HuH-7.5 (cell line): ENCODE measurements at places on chromosomes 1 and 21.

GRCh38 chr21:45886610-45887026 is 95.0 kb upstream of the COL6A1 start:
- DNase-seq: no peak

- no peak for DNase-seq
Observed at GRCh38 chr1:241751524-241751923, 96.5 kb upstream of the EXO1 start.

- no peak for DNase-seq
Observed at GRCh38 chr1:46368791-46369190, 25.3 kb upstream of the FAAH start.

- no peak for DNase-seq
Observed at GRCh38 chr1:209810783-209811182, 4.8 kb upstream of the IRF6 start.

- DNase-seq: no peak
Observed at GRCh38 chr1:205381305-205381704, 24.6 kb upstream of the KLHDC8A start.

GRCh38 chr1:239361403-239361802 is 25.0 kb upstream of the CHRM3 start:
- DNase-seq: no peak

DNA sequence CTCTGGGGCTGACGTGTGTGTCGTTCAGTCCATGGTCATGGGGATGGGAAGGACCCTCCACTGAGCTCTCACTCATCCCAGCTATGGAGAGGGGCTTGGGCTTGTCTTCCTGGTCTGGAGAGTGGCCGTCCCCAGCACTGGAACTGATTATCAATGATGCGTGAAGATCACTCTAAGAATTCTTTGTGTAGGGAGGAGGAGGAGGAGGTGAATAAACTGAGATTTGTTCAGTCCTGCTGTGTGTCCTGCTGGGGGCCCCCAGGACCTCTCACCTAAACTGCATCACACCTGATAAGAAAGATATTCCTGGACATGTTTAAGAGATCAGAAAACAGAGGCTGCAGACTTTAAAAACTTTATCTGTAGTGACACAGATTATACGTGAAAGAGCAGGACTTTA is 21.2 kb downstream of the RHOU start:
- DNase-seq: no peak

- DNase-seq: no peak
Observed at GRCh38 chr1:235639226-235640205, 10.1 kb downstream of the GNG4 start.

DNA sequence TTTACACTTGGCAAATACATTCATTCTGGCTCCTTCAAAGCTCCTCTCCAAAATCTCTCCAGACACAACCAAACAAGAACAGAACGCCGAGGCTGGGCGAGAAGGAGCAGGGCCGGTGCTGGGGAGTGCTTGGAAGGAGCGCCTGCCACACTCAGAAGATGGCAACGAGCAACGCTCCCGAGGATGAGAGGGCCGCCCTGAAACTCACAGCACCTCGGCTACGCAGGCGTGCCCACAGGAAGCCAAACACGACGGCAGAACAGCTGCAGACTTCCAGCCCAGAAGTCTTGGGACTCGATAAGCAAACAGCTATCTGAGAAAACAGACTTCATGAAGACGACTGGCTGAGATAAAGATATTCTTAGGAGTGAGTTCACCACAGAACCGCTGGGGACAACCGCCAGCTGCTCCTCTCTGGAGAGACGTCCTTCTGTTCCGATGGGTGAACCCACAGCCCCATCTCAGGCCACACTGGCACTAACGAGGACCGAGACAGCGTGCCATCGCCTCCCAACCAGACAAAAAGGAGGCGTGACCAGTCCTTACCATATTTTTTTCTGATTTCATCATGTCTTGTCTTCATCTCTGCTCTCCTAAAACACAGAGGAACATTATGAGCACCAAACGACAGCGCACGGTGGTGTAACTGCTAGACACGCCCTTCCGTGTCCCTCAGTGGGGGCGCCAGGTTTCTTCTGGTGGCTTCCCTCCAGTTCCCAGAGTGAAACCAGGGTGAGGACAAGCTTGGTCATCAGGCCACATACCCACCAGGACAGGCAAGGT is 18.6 kb downstream of the PTTG1IP start:
- DNase-seq: no peak

DNA sequence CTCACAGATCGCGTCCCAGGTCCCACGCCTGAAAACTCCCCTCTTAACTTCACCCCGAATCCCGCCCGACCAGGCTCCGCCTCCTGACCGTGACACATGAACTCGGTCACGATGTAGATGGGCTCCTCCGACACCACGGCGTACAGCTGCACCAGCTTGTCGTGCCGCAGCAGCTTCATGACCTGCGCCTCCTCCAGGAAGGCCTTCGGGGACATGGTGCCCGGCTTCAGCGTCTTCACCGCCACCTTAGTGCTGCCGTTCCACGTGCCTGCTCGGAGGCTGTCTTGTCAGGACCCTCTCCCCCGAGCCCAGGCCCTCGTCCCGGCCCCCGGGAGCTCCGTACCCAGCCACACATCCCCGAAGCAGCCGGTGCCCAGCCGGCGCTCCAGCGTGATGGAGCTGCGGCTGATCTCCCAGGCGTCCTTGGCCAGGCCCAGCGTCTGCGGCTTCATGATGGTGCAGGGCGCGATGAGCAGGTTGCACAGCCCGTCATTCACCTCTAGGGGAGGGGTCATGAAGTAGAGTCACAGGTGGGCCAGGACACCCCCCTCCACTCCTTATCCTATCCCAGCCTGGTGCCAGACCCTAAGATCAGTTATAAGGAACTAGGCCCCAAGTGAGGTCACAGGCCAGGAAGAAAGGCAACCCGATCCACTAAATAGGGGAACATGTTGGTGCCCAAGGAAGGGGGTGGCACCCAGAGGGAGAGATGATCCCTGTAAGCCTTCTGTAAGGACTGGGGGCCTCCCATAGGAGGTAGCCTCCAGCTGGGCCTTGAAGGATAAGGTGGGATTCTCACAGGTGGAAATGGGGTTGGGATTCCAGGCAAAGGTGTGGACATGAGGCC is 11.6 kb upstream of the AHDC1 start:
- no peak for DNase-seq

DNA sequence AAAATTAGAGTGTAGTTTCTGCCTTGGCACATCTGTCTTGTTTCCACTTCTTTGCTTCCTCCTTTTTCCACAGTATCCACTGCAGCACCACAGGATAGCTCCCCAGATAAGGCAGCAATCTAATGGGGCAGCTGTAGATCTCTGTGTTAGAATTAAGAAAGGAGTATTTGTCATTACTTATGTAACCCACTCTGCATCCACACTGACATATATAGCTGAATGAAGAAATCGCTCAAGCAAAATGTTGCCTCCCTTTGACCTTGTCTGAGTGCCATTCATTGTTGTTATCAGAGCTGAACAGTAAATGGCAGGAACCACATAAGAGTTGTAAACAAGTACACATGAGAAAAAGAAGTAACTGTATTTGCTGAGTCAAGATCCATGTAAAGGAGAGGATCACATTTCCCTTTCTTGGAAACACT is 45.9 kb upstream of the DPH5 start:
- no peak for DNase-seq

DNA sequence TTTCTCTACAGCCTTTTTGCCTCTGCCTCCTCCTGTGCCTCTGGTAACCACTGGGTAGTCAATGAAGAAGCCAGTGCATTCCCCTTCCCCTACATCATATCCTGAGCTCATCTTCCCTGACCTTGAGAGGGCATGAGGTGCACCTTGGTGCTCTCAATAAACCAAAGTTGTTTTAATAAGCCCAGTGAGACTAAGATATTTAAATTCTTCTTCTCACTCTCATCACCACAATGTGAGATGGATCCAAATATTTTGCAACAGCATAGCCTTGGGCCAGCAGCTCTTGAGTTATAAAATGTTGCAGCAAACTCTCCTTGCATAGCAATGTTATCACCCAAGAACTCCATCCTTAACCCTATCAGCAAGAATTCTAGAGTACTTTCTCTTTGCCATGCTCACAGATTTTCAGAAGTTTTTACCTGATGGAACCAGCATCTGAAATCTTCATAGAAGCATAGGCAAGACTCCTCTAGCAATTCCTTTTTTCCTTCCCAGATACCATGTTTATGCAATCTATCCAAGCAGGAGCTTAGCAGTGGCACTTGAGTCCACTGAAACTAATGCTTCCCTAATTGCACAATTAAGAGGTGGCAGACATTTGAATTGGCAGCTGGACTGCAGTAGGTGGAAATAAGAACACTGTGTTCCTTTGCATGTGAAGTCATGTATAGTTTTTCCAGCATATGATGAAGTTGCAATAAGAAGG is 36.8 kb downstream of the CDC7 start:
- no peak for DNase-seq

- no peak for DNase-seq
Observed at GRCh38 chr1:67441183-67441582, 11.0 kb upstream of the SERBP1 start.

DNA sequence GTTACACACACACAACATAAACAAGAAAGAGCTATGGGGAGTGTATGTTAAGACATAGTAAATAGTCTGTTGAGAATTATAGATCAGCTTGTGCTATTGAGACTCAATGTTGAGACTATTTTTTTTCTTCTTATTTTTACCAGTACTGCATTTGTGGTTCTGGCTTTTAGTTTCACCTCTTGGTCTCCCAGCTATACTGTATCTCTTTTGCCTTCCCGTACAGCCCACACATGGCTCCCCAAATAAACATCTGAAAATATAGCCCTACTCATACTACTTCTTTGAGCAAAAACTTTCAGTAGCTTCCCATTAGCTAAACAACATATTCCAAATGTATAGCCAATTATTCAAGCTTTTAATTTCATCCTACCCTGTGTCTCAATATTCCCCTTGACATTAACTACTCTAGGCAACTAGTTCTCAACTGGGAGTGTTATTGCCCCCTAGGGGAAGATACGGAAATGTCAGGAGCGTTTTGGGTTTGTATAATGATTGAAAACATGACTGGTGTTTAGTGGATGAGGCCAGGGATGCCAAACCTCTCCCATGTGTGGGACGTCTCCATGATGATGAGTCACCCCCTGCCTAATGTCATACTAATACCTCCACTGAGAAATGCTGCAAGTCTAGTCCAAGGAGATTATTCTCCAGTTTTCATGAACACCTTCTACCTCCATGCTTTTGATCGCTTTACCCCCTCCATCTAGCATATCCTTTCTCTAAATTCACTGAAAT is 6.8 kb downstream of the RPE65 start:
- DNase-seq: no peak

DNA sequence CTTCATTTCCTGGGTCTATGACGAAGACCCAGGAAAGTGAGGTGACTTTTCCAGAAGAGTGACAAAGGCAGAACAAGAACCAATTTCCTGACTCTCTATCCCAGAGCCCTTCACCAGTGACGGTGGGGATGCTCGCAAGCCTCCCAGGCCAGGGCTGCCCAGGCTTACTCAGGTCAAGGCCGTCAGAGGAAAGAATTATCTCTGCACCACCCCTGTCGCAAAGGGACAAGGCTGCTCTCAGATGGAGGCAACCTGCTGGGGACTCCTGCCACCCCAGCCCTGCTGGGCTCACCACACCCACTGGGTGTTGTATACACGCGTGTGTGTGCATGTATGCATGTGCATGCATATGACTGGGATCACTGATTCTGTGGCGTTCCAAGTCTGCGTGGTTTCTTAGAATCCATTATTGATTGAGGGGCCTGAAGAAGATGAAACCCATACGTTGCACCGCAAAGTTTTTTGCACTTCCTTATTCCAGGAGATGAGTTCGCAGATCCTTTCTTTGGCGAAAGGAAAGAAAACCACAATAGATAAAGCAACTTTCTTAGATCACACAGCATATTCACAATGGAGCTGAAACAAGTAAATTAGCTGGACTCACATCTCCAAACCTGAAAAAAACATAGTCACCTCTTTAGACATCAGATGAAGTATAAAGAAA is 255.8 kb downstream of the RHOU start:
- no peak for DNase-seq

GRCh38 chr1:214637722-214638458 is 34.9 kb downstream of the CENPF start:
- no peak for DNase-seq

DNA sequence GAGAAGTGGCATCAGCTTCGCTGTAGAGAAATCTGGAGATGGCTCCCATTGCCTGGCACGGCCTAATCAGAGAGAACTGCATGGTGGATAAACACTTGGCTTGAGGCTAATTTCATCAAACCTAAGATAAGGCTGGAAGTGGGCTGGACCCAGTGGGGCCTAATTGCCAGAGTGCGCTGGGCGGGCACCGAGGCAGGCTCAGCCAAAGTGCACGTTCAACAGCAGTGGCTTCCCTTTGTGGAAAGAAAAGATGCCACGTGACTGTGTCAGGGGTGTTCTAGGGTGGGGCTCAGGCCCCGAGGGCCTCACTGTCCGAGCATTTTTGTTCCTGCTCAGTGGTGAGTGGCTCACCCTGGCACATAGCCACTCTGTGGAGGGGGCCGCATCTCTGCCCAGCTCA is 5.8 kb downstream of the PLCH2 start:
- no peak for DNase-seq

GRCh38 chr1:183913567-183913993 is 108.7 kb downstream of the RGL1 start:
- no peak for DNase-seq

DNA sequence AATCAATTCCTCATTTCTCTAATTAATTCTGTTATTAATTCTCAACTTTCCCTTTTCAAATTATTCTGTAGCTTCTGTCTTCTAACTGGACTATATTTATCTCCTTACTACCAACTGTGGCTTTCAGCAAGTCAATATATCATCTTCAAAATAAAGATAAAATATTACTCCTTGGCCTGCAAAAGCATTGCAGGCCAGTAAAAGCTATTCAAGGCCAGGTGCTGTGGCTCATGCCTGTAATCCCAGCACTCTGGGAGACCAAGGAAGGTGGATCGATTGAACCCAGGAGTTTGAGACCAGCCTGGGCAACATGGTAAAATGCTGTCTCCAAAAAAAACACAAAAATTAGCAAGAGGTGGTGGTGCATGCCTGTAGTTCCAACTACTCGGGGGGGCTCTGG is 27.9 kb downstream of the USP48 start:
- DNase-seq: no peak

DNA sequence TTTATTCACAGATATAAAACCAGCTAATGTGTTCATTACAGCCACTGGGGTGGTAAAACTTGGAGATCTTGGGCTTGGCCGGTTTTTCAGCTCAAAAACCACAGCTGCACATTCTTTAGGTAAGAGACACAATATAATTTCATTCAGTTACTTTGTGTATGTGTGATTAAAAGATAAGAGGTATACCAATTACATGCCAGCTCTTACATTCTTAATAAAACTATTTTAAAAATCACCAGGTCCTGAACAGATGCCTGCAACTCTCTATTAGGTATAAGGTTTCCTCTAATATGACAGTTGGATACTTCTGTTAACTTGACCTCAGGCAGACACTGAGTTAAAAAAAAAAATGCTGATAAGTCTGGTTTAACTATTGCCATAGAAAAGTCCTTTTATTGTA is 122.1 kb downstream of the NEK7 start:
- DNase-seq: no peak
